ENCODE measurements at places on chromosomes 2 and 18.

DNA sequence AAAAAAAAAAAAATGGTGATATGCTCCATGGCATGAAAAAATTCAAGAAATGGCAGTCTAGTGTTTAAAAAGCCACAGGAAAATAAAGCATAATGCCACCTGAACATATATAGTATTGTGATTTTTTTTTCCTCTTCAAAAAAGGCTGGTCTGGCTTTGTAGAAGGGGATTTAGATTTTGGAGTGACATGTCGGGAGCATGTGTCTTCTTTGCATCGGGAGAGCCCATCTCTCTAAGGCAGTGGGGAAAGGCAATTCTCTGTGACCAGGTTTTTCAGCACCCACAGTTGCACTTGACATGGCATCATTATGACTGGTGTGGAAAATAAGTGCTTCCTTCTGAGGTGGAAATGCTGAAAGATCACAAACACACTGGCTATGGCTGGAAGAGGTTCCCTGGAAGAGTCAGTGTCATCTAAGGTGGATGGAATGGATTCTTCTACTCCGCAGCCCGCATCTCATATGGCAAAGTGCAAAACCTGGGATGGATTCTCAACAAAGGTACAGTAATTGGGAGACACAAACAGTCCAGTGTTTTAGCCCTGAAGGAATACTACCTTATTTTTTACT lies 172.5 kb downstream of the AGAP1 start:
- DNase-seq: peak; percentile 93

DNA sequence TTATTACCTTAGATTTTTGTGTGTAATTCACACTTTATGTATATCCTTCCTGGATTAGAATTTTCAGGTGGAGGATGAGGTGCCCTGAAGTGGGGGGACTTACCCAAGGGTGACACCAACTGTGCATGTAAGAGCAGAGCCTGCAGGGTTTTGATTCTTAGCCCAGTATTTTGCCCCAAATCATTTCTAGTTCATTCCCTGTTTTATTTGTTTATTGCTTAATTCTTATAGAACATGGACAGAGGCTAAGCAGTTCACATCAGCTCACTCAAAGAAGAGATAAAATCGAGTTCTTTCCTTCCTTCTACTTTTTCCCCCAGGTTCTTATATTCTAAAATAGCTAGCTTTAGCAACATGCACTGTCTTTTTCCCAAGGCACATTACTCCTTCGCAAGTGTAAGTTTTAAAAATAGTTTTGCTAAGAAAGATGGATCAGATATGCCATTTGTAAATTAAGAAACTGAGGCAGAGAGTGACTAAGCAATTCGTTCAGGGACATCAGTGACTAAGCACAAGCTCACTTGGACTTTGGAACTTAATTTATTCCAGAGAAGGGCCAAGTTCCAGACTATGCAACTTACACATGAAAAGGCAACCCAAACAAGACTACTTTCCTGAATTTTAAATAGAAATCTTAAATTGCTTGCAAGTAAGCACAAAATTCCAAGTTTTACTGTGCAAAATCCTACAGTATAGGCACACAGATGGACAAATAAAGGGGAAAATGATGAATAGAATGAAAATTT lies 427.9 kb upstream of the POU3F3 start:
- DNase-seq: no peak

DNA sequence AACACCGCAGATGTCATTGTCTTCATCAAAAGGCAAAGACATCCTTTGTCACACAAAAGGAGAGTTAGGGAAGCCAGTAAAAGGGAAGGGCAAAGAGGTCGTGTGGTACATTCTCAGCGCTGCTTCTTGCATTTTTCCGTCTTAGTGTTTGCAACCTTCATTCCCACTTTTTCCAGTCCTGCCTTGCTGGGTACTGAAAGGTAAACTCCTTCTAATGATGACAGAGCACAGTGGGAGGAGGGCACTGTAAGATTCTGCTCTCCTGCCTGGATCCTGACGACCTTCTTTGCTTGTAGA lies 424.3 kb upstream of the MEX3C start:
- no peak for DNase-seq

- peak; percentile 23 for DNase-seq
These were observed 23.2 kb upstream of the CDKL4 start for GRCh38 chr2:39266916-39267434.

DNA sequence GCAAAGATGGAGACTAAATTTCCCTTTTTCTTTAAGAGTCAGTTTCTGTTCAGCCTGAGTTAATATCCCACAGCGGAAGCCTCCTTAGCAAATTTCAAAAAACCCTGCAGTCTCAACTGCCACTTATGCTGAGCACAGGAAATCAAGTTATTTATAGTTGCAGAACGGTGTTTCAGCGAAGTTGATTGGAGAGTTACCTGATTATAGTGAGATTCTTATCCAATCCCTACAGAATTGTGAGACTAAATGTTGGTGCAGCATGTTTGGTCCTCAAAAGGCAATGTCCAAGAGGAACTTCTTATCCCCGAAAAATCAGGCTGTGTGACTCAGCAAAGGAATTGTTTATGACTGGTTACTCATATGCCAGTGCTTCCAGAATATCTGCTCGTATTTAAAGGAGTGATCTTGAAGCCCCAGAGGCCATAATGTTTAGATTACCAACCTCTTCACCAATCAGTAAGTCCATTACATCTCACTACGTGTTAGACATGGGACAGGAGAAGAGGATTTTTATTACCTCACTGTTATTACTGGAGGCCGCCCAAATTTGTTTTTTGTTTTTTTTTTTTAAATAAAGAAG lies 67.9 kb downstream of the LRRFIP1 start:
- peak; percentile 90 for DNase-seq

DNA sequence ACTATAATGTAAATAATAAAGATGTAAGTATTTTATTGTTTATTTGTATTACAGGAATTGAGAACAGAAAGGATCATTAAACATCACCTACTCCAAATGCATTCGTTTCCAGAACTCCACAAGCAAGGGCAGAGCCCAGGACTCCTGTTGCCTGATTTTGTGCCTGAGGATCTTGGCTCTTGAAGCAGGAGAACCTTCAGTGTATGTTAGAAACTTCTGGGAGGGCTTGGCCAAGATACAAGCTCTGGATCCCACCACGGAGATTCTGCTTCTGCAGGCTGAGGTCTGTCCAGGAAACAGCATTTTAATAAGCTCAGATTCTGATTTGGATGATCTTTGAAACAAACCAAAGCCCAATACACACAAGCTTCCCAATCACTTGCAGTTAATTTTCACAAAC lies 142.4 kb upstream of the SOX11 start:
- peak; percentile 3 for DNase-seq

GRCh38 chr2:81703831-81704230 lies 1399.3 kb upstream of the LRRTM1 start:
- no peak for DNase-seq

DNA sequence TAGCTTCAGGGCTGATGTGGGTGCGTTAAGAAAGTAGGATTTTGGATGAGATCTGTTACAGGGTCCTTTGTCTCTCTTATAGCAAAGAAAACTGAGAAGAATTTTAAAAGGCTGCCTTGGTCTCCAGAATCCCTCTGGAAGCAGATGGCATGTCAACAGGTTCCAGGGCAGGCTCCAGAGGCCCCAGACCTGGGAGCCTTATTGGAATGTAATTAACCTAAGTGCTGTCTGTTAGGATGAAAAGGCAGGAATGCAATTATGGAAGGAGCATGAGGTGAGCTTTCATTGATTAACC lies 97.2 kb upstream of the PKDCC start:
- DNase-seq: no peak

DNA sequence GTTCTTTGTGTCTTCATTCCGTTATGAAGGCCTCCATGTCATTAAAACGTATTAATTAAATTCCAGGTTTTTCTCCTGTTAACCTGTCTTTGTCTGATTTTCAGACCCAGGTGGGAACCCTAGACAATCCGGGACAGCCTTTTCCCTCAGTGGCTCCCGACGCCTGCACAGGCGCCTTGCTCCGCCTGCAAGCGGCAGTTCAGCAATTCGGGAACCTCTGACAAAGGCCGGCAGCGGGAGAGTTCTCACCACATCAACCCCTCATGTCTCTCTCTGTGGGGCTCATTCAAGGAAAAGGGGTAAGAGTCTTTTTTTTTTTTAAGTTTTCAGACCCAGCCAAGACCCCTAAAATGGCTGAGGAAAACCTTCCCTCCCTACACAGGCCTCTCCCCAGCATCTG lies 259.8 kb upstream of the SALL3 start:
- no peak for DNase-seq

DNA sequence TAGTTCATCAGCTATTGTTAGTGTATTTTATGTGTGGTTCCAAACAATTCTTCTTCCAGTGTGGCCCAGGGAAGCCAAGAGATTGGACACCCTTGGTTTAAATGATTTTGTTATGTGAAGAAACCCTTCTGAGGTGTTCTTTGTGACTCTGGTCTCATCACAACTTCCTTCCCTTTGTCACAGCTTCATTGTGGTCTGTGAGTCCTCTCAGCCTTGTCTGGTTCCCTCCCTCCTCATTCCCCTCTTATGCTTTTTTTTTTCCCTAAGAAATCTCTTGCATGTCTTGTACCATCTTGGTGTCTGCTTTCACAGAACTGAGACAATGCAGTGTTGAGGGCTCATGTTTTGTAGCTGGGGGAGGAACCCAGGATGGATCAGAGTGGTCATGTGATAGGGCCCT lies 118.9 kb downstream of the TMEM182 start:
- no peak for DNase-seq

GRCh38 chr2:133956434-133956935 lies 297.4 kb upstream of the MGAT5 start:
- DNase-seq: no peak

DNA sequence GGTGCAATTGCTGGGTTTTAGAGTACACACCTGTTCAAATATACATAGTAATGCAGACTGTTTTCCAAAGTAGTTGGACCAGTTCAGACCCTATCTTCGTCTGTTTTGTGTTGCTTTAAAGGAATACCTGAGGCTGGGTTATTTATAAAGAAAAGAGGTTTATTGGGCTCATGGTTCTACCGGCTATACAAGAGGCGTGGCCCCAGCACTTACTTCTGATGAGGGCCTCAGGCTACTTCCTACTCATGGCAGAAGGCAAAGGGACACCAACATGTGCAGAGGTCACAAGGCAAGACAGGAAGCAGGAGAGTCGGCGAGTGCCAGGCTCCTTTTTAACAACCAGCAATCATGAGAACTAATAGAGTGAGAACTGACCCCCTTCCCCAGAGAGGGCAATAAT lies 21.9 kb upstream of the EMILIN2 start:
- DNase-seq: no peak

DNA sequence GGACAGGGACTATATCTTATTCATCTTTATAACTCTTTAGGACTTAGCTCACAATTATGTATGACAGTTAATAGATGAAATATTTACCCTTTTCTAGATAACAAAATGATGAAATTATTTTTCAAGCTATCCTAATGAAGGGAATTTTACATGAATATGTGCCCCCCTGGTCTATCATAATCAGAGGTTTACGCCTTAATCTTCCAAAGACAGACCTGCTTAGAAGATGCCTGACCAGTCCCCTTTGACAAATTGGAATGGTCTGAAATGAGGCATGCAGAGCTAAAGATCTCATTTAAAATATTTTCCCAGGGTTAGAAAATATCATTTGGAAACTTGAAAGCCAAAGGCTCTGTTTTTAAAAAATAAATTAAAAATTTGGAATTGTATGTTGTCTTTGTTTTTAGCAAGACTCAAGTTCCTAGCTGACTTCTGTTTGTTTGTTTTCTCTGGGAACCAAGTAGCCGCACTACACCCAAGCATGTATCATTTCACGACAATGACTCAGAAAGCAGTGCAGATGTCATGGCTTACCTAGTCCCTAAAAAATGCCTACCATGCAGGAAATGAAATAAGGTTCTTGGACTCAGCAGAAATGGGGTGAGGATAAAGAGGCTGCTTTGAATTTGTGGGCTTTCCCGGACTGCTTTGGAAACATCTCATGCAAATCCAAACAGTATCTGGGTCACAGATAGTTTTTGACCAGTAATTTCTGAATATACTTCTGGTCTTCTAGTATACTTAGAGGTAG lies 162.1 kb downstream of the ZEB2 start:
- DNase-seq: peak; percentile 96

Data from astrocyte of the spinal cord (primary cell).